ENCODE measurements at places on chromosomes 5 and 9. TPM values are rescaled to one million over a fixed set of nuclear protein-coding genes. Genes with fewer than 3 reads are reported as not detected.

Gene KIF20A
- 0.27 TPM for total RNA-seq

Gene TMEFF1
- total RNA-seq = not detected

Gene CCDC180
- total RNA-seq = 12.0 TPM

Gene FOXD4
- total RNA-seq = not detected

Gene CLPTM1L
- 70.5 TPM for total RNA-seq

Gene MELK
- total RNA-seq = 1.2 TPM

DNA sequence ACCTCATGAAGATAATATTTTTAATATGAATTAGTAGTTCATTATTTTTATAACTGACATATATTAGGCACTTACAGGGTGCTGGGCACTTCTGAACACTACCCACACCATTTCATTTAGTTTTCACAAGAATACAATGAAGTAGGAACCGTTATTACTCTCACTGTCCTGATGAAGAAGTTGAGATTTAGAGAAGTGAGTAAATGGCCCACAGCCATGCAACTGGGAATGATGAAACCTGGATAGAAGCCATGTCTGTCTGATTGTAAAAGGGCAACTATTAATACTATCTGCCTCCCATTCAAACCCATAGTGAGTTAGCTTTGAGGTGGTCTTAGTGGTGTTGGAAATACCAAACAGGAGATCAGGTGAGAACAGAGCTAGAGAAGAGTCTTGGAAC, 29.6 kb upstream of the OTULINL start:
- no peak overlapping the region for H3K27ac ChIP-seq
- no peak for DNase-seq
- peaks cover 8% of the 10 kb centered on the region for H3K4me1 ChIP-seq

DNA sequence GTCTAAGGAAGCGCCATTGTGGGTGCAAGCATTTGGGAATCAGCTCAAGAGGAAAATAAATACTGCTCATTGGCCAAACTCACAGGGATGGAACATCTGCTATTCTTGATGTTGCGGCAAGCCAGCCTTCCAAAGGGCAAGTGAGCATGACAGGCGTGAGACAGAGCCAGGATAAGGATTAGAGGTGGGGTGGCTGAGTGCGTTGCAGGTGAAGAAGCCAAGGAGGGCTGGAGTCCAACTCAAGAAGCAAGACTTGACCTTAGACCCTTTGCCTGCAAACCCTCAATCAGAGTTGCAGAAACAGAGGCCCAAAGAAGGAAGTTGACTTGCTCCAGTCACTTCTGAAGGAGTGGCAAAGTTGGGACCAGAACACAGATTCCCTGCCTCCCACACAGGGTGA, 79.4 kb downstream of the WWC1 start:
- no peaks in the 10 kb centered on the region for H3K36me3 ChIP-seq
- H3K27me3 ChIP-seq = no peaks in the 10 kb centered on the region
- H3K27ac ChIP-seq = no peak overlapping the region
- H3K4me1 ChIP-seq = no peaks in the 10 kb centered on the region
- no peak overlapping the region for H3K4me3 ChIP-seq

GRCh38 chr9:121601194-121601593, 50.2 kb upstream of the DAB2IP start:
- no peak overlapping the region for H3K27ac ChIP-seq
- H3K36me3 ChIP-seq = peaks cover 2% of the 10 kb centered on the region
- no peak for DNase-seq
- no peak overlapping the region for H3K4me3 ChIP-seq

DNA sequence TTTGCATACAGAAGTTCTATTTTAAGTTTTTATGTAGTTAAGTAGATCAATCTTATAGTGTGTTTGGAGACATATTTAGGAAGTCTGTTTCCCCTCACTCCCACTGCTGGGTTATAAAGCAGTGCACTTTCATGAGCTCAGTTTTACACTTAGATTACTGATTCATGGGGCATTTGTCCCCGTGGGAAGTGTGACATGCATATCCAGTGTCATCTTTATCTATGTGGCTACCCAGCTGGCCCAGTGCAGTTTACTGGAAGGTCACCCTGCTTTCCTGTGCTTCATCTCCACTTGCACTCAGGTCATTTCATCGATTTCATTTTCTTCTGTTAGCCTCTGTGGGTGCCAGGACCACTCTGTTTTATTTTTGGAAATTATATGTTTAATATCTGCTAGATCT, 49.1 kb downstream of the ADCY2 start:
- peaks cover 5% of the 10 kb centered on the region for H3K27me3 ChIP-seq
- no peaks in the 10 kb centered on the region for H3K4me1 ChIP-seq
- no peaks in the 10 kb centered on the region for H3K36me3 ChIP-seq
- DNase-seq = no peak

DNA sequence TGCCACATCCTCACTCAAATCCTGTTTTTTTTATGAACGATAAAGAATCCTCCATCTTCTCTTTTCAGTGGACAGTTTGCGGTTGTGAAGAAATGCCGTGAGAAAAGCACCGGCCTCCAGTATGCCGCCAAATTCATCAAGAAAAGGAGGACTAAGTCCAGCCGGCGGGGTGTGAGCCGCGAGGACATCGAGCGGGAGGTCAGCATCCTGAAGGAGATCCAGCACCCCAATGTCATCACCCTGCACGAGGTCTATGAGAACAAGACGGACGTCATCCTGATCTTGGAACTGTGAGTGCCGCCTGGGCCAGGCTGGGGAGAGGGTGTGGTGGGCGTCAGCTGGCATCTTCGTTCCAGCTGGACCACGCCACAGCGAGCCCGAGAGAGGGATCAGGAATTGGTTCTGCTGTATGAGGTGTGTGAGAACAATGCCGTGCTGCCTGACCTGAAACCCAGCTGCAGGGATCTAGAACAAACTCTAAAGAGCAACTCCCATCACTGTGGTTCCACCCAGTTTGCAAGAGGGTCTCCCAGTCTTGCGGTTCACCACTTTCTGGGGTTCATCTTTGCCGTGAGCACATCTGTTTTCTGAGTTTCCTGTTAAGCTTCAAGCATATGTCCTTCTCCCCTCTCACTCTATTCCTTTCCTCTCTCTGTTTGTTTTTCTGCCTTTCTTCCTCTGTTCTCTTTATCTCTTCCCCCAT, 107.4 kb downstream of the DAPK1 start:
- no peak overlapping the region for H3K27ac ChIP-seq
- peaks cover 74% of the 10 kb centered on the region for H3K27me3 ChIP-seq
- H3K4me1 ChIP-seq = peaks cover 3% of the 10 kb centered on the region
- no peak overlapping the region for H3K4me3 ChIP-seq

DNA sequence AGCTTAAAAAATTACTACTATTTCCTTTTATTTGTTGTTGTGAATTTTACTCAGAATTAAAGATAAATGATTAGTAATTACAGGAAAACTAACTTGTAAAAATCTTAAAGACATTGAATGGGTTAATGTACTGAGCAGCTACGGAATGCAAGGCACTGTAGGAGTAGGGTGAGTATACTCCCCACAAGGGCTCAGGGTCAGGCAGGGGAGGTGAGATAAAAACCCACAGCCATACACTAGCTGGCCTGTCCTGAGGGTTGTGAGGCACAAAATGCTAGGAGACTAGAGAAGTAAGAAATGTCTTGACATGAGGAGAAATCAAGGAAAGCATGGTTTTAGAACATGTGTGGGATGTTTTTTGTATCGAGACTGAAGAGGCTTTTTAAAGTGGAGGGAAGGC, 13.4 kb downstream of the ZBED3 start:
- peaks cover 15% of the 10 kb centered on the region for H3K4me1 ChIP-seq
- H3K27ac ChIP-seq = peak overlapping the region; percentile 19
- DNase-seq = no peak
- no peaks in the 10 kb centered on the region for H3K27me3 ChIP-seq
- no peak overlapping the region for H3K4me3 ChIP-seq

DNA sequence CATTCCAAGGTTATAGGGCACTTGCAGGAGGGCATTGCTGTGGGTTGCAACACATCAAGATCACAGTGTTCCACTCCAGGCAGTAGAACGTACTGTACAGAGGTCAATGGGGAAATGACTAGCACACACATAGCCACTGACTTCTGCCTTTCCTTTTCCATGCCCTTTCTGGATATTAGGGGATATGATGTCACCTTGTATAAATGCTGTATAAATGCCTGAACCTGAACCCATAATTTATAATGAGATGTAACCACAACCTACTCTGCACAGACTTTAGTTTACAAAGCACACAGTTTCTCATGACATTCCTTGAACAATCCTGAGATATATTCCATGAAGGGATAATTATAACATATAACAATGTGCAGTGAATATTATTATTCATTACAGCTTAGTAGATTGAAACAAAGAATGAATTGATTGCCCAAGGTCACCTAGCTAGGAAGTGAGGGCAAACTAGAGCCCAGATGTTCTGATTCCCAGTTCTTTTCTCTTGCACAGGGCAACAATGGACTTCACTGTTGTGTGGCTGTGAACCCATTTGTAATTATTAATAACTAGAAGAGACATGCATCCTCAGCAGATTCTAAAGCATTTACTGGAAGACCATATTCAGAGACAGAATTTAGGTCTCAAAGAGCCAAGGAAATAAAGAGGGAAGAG, 5.6 kb upstream of the ABLIM3 start:
- peaks cover 6% of the 10 kb centered on the region for H3K4me1 ChIP-seq
- H3K27me3 ChIP-seq = peaks cover 79% of the 10 kb centered on the region

DNA sequence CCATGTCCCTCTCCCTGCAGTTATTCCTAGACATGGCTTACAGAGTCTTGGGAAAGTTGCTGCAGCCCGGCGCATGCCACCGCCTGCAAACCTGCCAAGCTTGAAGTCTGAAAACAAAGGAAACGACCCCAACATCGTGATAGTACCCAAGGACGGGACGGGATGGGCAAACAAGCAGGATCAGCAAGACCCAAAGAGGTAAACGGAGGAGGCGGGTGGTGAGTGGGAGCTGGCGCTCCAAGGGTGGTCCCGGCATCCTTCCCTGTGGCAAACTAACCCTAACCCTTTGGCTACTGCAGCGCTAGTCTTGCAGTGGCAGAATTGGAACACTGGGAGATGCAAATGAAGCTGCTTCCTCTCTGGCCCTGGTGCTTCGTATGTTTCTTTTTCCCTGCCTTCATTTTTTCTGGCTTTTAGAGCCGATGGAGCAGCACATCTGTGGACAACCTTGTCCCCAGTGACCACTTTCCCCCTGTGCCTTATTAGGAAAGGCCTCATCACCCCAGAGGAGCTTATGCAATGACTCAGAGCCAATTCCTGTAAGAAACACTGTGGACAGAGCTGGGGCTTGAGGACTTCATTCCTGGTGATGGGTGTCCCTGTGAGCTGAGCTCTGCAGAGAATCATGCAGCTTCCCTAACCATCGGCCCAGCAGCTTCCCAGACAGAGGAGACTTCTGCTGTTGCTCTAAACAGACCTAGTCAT, 38.9 kb downstream of the PRRC2B start:
- H3K27me3 ChIP-seq = no peaks in the 10 kb centered on the region
- no peaks in the 10 kb centered on the region for H3K36me3 ChIP-seq
- H3K27ac ChIP-seq = no peak overlapping the region
- DNase-seq = no peak
- H3K4me3 ChIP-seq = no peak overlapping the region

DNA sequence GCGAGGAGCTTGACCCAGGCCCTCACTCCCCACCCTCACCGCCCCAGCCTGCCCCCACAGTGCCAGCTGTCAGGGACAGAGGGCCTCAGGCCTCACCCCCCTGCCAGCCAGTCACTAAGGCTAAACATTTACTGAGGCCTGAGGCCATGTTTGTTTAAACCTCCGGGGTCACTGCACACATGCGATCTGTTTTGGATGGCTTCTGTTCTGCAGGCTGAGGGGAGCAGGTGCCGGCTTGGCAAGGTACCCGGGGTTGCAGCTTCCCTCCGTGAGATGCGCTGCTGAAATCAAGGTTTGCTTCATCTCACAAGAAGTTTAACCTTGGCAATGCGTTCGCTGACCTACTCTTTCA, 103.3 kb upstream of the BOD1 start:
- DNase-seq = no peak
- peaks cover 42% of the 10 kb centered on the region for H3K27me3 ChIP-seq
- no peak overlapping the region for H3K4me3 ChIP-seq
- peaks cover 5% of the 10 kb centered on the region for H3K36me3 ChIP-seq

DNA sequence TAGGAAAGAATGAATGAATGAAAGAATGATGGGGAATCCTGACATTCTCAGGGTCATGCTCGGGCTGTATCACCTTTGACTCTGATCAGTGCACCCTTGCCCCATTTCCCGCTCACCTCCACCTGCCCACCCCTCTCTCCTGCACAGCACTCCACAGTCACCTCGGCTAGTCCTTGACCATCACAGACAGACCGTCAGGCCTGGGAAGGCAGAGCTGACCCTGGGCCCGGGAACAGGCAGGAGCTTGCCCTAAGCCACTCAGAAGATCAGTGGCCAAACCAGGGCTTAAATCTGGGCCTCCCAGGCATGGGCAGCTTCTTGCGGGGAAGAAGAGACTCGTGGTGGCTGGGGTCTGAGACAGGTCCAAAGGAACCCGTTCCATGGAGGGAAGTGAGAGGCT, 3.6 kb downstream of the ST6GALNAC6 start:
- peaks cover 15% of the 10 kb centered on the region for H3K4me1 ChIP-seq
- no peak for DNase-seq
- H3K27ac ChIP-seq = no peak overlapping the region
- no peak overlapping the region for H3K4me3 ChIP-seq
- no peaks in the 10 kb centered on the region for H3K27me3 ChIP-seq

- no peak overlapping the region for H3K4me3 ChIP-seq
- H3K4me1 ChIP-seq = peaks cover 11% of the 10 kb centered on the region
- H3K36me3 ChIP-seq = peaks cover 4% of the 10 kb centered on the region
- H3K27me3 ChIP-seq = peaks cover 7% of the 10 kb centered on the region
- no peak overlapping the region for H3K27ac ChIP-seq
These were observed 20.7 kb downstream of the GOLGA2 start for GRCh38 chr9:128254855-128255759.

DNA sequence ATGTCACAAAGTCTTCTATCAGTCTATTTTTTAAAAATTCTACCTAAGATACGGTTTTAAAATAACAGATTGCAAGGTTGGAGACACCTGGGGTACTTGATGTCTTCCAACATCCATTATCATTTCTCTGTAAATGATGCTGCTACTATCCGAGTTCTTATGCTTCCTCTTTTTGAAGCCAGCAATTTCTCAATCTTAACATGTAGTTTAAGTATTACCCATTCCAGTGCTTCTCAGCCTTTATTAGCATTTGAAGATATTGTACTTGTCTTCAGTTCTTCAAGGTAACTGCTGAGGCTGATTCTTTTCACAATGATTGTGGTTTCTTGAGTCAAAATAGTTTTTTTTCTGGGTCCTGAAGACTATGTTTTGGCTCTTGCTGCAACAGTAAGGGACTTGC, 96.4 kb upstream of the SELENOP start:
- peak overlapping the region; percentile 95 for H3K27ac ChIP-seq
- no peaks in the 10 kb centered on the region for H3K36me3 ChIP-seq
- H3K4me3 ChIP-seq = peak overlapping the region; percentile 94
- no peak for DNase-seq

DNA sequence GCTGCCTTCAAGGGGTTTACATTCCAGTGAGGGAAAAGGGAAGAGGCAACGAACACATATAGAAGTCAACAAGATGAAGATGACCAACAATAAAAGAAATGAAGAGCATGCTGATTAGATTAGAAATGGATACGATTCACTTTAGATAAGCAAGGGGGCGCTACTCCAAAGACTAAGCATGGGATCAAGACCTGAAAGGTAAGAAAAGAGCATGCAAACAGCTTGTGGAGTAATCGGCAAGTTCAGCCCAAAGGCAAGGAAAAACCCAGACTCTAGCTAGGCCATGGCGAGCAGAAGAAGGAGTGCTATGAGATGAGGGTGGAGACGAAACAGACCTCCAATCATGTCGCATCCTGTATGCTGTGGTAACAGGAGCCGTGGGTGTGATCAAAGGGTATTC, 124.4 kb downstream of the FANCC start:
- H3K4me1 ChIP-seq = peaks cover 22% of the 10 kb centered on the region
- H3K36me3 ChIP-seq = no peaks in the 10 kb centered on the region
- no peaks in the 10 kb centered on the region for H3K27me3 ChIP-seq
- H3K4me3 ChIP-seq = no peak overlapping the region
- H3K27ac ChIP-seq = no peak overlapping the region

GRCh38 chr5:89694026-89694550, 715.5 kb downstream of the CETN3 start:
- no peaks in the 10 kb centered on the region for H3K27me3 ChIP-seq
- H3K4me1 ChIP-seq = no peaks in the 10 kb centered on the region
- no peaks in the 10 kb centered on the region for H3K36me3 ChIP-seq
- H3K27ac ChIP-seq = no peak overlapping the region
- no peak overlapping the region for H3K4me3 ChIP-seq

Measured in T-helper 17 cell (primary cell).